NCI-H748 treated with DMSO at 0.1 percent for 48 hours (cell line): ENCODE measurements at places on chromosomes 16 and 17.

DNA sequence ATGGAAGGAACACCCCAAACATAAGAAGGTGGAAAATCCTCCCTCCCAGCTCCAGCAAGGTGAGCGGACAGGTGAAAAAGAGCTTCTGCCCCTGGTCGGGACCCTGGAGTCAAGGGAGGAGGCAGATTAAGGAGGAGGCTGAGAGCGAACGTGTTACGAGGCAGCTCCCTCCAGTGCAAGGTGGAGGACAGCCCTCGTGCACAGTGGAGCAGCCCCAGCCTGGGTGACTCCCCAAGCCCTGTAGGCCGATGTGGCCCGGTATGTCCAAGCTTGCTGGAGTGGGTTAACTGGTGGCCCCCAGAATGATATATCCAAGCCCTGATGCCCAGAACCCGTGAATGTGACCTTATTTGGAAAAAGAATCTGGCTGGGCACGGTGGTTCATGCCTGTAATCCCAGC, 15.5 kb upstream of the CRISPLD2 start:
- no peak for DNase-seq

DNA sequence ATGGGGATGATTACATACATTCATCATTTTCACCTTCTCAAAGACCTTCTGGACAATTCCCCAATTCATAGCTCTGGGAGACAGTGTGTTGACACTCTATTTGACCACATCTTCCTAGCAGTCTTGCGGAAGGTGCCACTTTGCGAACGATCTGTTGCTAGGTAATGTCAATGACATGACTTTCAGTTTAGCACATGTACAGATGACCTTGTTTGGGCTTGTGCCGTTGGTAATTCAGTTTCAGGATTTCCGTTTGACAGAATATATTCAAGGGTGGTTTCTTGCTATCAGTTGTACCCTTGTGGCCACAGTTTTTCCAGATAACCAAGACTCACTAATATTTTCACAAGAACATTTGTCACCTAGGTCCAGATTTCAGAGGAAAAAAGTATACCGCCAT, 478.2 kb downstream of the WWOX start:
- DNase-seq, result no peak

GRCh38 chr16:90010676-90011507, 8.4 kb downstream of the DBNDD1 start:
- DNase-seq, result no peak

- DNase-seq, result no peak
Observed at GRCh38 chr17:48779421-48779820, 37.6 kb downstream of the TTLL6 start.

GRCh38 chr17:45889579-45889978, 4.8 kb upstream of the MAPT start:
- no peak for DNase-seq

DNA sequence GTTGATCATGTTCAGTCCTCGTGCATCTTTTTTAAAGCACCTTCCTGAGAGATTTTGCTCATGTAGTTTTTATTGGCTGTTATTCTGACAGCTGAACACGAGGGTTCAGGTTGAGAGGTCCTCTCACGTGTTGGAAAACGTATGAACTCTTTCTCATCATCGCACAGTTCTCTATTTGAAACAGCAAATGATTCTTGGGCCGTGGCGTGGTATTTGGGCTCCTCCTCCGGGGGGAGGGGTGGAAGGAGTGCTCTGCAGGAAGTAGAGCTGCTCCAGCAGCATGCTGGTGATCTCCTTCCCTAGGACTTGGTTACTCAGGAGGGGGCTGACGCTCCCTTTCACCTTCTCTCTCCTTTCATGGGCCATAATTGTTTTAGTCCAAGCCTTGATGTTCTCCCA, 70.4 kb downstream of the KSR1 start:
- DNase-seq, result no peak

DNA sequence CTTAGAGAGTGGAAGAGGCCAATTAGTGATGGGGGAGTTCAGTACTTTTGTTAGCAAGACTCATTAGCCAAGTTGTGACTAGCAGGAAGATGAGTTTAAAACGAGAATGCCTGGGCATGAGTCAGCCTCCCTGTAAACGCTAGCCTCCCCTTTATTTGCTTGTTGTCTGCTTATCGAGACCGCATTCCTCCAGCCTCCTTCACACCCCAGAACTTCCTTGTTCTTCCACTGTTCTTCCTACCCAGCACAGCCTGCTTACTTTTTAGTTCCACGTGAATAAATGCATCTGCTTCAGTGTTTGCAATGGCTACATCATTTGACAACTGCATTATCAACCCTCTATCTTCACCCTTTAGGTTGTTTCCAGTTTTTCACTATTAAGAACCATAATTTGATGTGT, 20.2 kb upstream of the OR3A1 start:
- DNase-seq, result no peak

- peak; percentile 6 for DNase-seq
Observed at GRCh38 chr17:40086150-40087044, 14.0 kb downstream of the NR1D1 start.

DNA sequence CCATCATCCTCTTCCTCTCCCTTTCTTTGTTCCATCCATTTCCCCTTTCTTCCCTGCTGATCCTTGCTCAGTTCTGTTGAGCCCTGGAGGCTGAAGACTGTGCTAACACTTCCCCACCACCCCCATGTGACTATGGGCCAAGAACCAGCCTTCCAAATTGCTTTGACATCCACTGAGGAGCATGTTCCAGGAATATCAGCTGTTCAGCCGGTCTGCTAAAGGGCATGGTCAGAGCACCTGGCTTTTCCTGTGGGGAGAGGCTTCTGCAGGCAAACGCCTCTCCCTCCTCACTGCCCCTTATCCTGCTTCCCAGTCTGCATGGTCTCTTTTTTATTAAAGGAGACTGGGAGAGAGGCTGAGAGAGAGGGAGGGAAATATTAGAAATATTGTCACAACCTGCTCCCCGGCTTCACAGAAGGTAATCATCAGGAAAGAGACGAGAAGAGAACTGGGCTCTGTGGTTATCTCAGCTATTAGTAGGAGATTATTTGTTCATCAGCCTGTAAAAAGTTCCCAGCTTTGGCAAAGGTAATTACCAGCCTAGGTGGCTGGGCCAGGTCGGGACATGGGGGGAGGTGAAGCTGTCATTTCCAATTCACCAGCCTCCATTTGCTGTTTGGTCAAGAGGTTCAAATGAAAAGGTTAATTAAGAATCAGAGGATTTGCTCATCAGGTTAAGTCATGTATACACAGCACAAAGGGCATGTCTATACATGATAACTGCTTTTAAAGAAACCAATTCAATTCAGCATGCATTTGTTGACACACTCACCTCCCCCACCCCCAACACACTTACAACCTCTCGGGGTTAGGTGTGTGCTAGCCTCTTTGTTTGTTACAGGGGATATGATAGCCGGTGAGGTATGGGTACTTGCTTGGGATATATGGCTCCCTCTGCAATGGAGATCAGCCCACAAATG, 83.7 kb upstream of the CRHR1 start:
- DNase-seq, result peak; percentile 67

DNA sequence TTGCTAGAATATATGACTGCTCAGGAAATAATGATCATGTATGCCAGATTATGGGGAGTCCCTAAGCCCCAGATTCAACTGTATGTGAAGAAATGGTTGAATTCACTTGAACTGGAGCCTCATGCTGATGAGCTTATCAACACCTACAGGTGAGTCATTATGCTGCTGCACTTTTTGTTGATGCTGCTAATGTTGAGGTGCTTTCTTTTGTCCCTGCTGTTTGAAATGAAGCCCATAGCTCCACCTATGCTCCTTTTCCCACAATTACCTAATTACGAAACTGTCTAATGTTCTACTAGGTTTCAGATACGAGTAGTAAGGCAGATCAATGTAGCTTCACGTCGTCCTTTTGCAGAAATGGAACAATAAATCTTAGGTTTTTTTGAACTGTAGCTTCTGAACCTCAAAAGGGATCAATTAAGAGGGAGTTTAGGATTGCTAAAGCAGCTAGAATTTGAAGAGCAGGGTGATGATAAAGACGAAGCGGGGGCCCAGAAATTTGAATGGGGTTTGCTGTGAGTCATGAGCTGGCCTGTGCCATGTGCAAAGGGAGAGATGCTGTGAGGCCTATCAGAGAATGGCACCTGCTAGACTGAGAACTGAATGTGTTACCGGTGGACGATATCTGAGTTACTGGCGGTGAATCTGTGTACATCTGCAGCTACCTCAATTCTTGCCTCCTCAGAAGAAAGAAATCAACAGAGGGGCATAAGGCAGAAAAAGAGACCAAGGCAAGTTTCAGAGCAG, 6.1 kb upstream of the UQCRC2 start:
- DNase-seq, result no peak

GRCh38 chr16:70582280-70582978, 58.8 kb downstream of the SF3B3 start:
- DNase-seq, result no peak

GRCh38 chr16:87842209-87842869, 27.0 kb downstream of the SLC7A5 start:
- no peak for DNase-seq

DNA sequence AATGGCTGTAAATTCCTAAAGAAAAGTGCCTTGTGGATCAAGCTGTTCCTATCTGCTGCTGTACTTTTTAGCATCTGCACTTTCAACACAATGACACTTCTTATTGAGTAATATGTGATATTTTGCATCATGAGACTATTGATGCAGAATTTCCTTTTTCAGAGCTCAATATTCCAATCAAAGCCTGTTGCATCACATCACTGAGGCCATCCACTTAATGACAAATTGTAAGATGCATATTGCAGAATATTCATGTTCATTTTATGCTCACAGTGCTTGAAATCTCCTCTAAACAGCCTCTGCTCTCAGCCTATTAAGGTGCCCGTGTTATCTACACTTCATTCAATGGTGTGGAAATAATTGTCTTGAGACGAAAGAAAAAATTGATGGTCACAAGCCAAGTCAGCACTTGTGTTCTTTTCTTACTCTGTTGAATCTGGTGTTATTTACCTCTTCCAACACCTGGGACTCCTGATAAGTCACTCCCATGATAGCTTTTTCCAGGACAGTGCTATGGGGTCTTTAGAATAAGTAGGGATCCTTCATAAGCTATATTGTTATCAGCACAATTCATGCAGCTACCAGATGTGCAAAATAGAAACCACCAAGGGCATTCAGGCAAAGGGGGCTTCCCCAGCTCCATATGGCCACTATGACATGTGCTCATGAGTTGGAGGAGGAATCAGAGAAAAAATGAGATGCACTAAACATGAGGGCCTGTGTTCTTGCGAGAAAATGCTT, 9.3 kb upstream of the SKAP1 start:
- no peak for DNase-seq

GRCh38 chr16:83348991-83349390, 458.8 kb upstream of the HSBP1 start:
- no peak for DNase-seq
